Activated T-cell treated with anti-CD3 and anti-CD28 coated beads for 4 hours (primary cell): ENCODE measurements at places on chromosomes 5 and 9.

DNA sequence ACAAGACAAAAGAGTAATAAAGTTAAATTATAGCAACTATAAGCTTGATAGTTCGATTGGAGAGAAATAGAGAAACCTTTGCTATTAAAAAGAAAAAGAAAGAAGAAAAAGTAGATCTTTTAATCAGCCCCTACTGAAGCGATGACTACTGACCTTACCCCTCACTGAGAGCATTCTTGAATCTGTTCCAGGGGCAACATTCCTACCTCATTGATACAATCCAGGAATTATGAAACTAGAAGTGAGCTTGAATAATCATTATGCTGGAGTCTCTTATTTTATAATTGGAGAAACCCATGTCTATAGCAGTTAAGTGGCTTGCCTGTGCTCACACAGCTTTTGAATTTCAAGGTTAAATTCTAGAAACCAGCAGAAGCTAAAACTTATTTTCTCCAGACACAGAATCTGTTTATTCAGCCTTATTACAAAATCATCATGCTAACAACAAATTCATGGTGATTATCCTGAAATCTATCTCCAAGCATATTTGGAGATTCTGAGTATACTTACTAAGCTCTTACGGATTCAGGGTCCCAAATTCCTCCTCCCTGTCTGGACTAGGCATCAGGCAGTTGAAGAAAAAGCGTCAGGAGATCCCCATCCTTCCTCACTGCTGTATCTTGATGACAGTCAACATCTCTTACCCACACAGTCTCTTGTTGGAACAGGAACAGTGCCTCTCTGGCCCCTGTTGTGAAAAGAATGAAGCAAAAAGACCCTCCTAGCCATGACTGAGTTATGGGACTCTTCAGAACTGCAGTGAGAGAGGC, 547.6 kb upstream of the WWC1 start:
- DNase-seq: no peak

- no peak for DNase-seq
These were observed 16.9 kb downstream of the TMEM174 start for GRCh38 chr5:73189871-73190376.

DNA sequence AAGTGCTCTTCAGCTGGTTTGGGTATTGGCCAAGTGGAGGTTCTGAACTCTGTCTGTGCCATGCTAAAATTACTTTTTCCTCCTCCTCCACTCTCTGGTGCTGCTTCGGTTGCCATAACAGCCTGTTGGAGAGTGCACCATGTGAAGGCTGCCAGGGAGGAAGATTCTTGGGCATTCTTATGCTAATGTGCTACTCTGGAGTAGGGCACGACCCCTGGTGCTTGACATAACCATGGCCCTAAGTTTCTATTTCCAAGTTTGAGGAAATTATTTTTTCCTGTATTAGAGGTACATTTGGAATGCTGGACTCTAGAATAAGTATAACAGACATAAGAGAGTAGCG, 111.6 kb downstream of the ARHGAP26 start:
- DNase-seq: no peak

DNA sequence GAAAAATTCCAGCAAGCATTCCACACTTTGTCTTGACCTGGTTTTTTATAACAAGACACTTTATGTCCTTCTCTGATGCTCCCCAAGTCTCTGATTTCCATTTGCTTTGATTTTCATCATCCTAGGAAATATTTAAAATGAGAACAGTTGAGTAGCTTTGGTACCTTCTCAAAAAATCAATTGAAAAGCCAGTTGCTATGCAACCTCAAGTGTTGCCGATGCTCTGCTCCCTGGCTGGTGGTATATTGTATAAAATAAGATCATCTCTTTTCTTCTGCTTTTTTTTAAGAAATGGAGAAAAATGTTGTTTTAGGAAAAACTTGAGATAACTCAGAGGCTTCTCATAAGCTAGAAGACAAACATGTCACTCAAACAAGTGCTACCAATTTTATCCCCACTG, 109.7 kb downstream of the ZNF354C start:
- no peak for DNase-seq

- DNase-seq: no peak
These were observed 6.8 kb downstream of the IL13 start for GRCh38 chr5:132664696-132665209.

- no peak for DNase-seq
These were observed 67.6 kb upstream of the NR3C1 start for GRCh38 chr5:143471041-143471509.

- DNase-seq: no peak
These were observed 4.6 kb upstream of the CDC37L1 start for GRCh38 chr9:4674783-4675182.

GRCh38 chr5:119274030-119274766, 81.6 kb upstream of the TNFAIP8 start:
- no peak for DNase-seq

DNA sequence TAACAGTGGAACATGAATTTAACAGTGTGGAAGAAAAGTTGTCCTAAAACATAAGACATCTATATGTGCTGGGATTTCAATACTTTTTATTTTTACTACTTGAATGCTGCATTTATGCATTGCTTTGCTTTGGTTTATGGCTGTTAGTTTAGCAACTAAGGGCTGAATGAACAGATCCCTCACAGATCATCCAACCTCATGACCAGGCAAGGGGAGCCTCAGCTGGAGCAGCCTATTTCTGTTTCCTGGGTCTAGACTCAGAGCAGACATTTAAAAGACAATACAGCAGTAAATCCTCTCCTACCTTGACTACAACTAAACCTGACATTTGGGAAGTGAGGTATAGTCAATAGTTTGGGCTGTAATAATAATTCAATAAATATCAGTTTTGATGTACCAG, 163.3 kb downstream of the AUH start:
- DNase-seq: no peak

DNA sequence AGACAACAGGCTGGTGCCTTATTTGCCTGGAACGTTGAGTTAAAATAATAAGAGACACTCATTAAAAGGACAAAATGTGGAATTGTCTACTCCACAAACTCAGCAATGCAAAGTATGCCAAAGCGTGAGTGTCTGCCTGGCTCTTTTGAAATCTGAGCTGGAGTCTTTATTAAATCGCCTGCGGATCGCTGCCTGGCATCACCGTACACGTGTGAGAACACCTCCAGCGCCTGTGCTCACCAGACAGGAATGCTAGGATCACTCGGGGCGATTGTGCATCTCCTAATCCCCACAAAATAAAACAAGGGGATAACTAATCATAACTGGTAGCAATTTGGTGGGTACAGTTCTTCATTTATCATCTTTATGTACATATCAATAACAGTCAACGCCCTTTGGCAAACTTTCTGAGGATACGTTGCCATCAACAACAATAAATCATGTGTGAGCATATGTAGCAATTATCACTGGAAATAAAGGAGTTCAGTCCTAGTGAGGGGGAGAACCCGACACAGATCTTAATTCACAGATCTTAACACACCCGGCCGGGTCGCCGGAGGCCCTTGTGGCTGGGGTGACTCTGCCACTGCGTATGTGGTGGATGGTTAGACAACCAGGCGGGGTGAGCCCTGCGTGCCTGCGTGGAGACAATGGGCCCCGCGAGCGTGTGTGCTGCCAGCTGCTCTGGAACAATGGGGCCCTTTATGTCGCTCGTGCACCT, 284.9 kb upstream of the IRX1 start:
- no peak for DNase-seq

GRCh38 chr5:115842089-115842935, 577 bp downstream of the AP3S1 start:
- DNase-seq: no peak

DNA sequence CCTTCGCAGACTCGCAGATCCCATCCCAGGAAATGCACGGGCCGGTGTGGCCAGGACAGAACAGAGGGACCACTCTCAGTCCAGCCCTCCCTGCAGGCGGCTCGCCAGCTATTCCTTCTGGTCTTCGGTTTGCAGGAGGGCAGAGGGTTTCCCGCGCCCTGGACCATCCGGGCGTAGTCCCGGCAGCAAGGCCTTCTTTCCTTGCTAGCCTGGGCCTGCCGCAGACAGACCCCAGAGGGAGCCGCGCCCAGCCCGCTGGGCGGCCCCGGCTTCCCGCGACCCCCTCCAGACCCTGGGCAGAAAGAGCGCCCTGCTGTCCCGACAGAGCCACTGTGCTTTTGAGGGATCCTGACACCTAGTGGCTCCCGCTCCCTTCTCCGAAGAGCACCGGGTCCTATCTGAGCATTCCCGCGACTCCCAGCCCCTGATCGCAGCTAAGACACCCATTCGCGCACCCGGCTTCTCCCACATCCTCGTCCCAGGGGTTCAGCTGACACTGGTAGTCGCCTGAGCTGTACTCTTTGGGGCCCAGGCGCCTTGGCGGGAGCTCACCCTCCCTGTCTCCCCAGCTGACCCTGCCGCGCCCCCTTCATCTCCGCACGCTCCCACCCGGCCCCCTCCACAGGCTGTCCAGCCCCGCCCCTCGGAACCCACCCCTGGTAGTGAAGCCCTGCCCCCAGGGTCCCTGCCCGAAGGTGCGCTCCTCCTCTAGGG, 1.1 kb downstream of the CFAP90 start:
- DNase-seq: no peak

DNA sequence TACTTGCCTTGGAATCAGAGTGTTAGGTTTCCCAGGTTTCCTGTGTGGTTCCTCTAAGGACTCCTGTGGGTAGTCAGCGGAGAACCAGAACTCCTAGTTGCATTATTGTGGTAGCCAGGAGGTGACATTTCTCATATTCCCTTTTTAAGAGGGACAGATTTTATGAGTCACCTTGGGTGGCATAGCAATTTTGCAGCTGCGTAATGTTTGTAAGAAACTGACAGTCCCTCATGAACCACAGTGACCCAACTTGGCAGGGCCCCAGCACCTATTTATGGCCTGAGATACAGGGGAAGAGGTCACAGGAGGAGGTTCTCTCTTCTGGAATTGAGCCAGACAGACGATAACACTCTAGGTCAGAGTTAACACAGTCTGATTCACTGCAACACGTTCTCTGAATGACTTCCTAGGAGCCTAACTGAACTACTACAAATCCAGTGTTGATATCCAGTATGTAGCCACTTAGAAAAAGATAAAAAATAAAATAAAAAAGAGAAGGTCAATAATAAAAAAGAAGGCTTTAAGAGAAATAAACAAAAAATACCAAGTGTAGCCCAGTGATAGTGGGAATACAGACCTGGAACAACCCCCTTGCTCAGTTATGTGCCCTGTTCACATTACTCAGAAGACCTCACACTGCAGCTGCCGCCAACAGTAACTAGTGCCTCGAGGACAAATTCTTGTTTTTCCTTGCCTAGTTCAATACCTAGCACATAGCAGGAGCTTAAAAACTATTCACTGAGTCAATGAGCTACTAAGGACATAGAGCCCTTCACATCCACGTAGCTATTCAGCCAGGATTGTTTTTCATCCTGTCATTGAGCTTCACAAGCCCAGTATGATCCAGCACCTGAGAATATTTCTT, 50.7 kb upstream of the VLDLR start:
- peak; percentile 2 for DNase-seq

GRCh38 chr5:9716838-9717281, 86.7 kb upstream of the TAS2R1 start:
- no peak for DNase-seq

GRCh38 chr5:150512368-150512747, 4.4 kb downstream of the NDST1 start:
- no peak for DNase-seq

GRCh38 chr5:110923971-110924370, 147.5 kb upstream of the TSLP start:
- no peak for DNase-seq
